ENCODE measurements at places on chromosomes 3 and 15. TPM values are rescaled to one million over a fixed set of nuclear protein-coding genes. Genes with fewer than 3 reads are reported as not detected.

DNA sequence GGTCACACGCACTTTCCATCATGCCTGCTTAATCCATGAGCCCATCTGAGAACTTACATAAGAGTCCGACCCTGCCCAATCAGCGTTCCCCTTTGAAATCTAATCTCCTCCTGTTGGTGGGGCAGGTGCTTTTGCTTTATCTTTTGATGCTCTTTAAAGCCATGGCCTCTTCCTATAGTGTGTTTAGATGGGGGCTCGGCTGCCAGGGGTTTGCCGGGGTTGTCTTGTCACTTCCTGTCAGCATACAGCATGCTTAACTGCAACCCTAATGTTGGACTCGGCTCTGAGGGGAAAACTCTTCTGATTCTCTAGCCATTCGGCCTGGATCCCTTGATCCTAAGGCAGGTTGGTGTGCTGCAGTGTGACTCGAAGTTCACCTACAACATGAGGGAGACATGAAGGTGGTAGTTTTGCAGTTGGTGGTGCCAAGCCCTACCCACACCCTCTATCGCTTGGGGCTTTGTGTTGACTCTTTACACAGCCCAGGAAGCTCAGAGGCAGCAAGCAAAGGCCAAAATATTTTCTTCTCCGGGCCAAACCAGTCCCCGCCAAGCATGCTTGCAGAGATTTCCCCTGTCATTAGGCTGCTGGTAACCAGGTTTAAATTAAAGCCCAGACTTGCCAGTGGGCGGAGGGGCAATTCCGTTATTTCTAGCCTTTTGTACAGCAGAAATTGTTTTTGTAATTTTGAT, 218.7 kb downstream of the FEZF2 start:
- DNase-seq = no peak

Gene SI
- not detected for polyA plus RNA-seq

Gene GOLGA8R
- polyA plus RNA-seq = 0.76 TPM

DNA sequence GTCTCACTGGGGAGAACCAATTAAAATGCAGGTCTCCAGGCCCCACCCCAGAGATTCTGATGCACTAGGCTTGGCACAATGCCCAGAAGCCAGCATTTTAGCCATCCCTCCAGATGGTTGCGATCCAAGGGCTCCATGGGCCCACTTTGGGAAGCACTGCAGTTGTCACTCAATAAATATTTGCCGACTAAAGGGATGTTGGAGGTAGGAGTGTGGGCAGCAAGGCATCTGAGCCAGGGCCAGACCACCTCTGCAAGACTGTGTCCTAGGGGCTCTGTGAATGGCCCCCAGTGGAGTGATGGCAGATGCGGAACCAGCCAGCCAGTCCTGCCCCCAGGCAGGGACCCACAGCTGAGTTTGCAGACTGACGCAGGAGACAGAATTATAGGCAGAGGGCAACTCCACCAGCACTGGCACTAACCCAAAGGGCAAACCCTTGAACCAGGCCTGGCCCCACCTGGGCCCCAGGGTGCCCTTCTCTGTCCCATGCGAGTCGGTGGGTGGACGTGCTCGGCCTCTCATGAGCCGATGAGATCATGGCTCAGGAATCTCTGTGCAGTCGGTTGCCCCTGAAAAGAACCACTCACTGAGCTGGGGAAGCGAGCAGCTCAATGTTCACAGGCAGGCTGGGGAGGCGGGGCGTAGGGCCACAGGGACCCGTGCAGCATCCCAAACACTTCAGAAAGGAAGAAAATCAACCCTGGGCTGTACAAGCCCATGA, 49.7 kb downstream of the SEMA5B start:
- DNase-seq = peak; percentile 87

Gene IL12A
- 0.93 TPM for polyA plus RNA-seq

Gene MUC20
- polyA plus RNA-seq = 23.9 TPM

Gene CTXN2
- polyA plus RNA-seq = not detected

Gene GABRG3
- not detected for polyA plus RNA-seq

DNA sequence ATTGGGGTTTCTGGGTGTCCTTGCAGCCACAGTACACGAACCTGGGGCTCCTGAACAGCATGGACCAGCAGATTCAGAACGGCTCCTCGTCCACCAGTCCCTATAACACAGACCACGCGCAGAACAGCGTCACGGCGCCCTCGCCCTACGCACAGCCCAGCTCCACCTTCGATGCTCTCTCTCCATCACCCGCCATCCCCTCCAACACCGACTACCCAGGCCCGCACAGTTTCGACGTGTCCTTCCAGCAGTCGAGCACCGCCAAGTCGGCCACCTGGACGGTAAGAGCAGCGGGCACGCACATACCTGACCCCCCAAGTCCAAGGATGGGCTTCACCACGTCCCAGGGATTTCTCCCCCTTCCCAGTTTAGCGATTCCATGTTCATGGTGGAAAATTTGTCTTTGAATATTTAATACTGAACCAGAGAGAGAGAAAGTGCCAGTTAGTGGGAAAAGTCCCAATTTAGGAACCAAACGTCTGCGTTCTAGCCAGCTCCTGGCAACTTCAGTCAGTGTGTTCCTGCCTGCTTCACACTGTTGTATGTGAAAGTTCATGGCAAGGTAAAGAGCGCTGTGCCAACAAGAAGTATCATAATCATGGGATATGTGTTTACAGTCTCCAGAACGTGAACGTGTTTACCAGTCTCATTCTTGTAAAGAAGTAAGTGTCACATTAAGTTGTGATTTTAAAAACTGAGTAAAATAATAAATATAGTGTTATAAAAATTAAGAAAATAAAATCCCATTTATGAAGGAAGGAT, 177.2 kb downstream of the TP63 start:
- DNase-seq = no peak

Gene RAB11A
- polyA plus RNA-seq = 258 TPM

Gene DALRD3
- polyA plus RNA-seq = 28.8 TPM

Gene SLC9A9
- polyA plus RNA-seq = 4.7 TPM

Gene AGBL1
- 0.57 TPM for polyA plus RNA-seq

- DNase-seq = no peak
Measured at GRCh38 chr3:29705906-29706844, 425.3 kb downstream of the RBMS3 start.

GRCh38 chr15:68816795-68817303, 3.8 kb downstream of the ANP32A start:
- DNase-seq = peak; percentile 66

Gene ASB14
- polyA plus RNA-seq = 0.12 TPM

DNA sequence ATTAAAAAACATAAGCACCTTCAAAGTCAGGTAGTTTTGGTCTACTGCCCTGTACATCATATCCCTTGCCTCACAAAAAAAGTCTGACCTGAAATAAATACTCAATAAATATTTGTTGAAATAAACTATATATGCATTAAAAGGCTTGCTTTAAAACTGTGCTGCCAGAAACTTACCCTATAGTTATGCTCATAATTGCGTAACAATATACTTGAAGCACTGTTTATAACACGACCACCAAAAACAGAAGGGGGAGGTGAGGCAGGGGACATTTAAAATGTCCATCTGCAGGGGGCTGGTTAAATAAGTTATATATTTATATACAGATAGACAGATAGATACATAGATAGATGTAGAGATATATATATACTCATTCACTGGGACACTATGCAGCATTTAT, 549.5 kb downstream of the MAGI1 start:
- DNase-seq = no peak

DNA sequence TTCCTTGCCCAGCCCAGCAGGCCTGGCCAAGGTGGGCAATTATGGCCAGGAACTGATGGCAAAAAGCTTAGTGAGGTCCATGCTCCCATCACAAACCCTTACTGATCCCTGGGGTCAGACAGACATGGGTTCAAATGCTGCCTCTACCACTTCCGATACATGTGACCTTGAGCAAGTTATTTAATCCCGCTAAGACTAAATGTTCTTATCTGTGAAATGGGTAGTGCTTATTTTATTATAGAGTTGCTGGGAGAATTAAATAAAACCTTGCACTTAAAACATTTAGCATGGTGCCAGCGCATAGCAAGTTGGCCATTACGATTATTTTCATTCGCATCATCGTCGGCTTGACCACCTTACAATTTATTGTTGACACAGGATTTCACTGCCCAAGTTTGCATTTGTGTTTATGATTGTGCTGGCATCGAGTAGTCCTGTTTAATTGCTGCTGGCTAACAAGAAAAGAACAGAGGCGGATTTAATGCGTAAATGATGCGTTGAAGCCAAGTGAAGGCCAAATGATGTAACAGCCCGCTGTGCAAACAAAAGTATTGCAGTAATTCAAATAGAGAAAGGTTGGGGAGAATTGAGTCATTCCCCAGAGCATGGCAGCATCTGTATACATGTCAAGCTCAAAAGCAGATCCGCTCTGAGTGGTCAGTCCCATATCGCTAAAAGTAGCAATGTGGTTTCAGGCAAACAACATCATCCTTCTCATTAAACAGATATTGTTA, 7.3 kb upstream of the FURIN start:
- DNase-seq = no peak

Gene HYAL2
- 193 TPM for polyA plus RNA-seq

Gene TMEM158
- 1.1 TPM for polyA plus RNA-seq

- no peak for DNase-seq
Measured at GRCh38 chr3:143720381-143720780, 127.9 kb downstream of the SLC9A9 start.

DNA sequence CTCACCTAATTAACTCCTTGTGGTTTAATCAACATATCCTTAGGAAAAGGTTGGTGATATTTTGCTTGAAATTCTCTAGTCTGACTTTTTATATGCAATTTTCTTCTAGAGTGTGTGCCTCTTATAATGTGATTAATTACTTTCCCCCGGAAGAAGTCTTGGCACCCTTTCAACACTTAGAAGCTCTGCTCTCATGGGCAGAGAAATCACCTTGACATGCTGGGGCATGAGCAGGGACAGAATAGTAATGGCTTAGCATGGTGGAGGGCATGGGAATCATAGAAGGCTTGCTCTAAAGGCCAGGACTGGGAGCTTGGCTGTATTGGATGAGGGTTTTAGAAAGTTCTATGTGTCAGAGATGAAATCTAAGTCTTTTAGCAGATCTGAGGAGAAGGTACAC, 293.5 kb downstream of the AGBL1 start:
- DNase-seq = no peak

DNA sequence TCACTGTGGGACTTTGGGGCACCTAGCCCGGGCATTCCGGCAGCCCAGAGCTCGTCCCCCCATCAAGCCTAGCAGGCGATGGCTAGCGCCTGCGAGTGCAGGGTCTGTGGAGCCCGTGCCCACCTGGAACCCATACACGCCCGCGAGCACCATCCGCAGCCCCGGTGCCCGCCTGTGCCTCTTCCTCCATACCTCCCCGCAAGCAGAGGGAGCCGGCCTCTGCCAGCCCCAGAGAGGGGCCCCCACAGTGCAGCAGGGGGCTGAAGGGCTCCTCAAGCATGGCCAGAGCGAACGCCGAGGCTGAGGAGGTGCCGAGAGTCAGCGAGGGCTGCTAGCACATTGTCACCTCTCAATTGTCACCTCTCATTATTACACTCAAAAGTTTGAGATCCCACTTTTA, 167.8 kb upstream of the EPHA6 start:
- no peak for DNase-seq

Gene RUBCN
- polyA plus RNA-seq = 13.0 TPM

- no peak for DNase-seq
Measured at GRCh38 chr15:69693059-69693458, 240.4 kb downstream of the RPLP1 start.

GRCh38 chr15:66993090-66993489, 72.3 kb upstream of the SMAD3 start:
- DNase-seq = no peak

- DNase-seq = peak; percentile 51
Measured at GRCh38 chr3:155015776-155016436, 64.2 kb upstream of the MME start.

Gene CKMT1B
- polyA plus RNA-seq = 2.6 TPM

DNA sequence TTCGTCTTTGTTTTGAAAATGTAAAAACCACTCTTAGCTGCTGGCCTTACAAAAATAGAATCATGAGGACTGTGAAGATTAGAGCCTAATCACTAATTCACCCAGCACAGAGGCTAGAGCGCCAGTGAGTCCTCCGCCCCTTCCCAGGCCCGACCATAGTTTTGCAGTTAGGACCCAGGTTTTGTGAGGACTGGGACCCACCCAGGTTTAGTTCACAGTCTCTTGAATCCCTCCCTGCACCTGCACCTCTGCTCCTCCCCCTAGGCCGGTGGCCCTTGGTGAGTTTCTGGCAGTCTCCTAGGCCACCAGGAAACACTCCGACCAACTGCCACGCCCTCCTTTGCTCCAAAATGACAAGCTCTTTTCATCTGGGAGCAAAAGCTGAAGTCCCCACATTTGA, 136.0 kb upstream of the CCDC54 start:
- peak; percentile 59 for DNase-seq

- peak; percentile 50 for DNase-seq
Measured at GRCh38 chr3:55701997-55702396, 214.9 kb upstream of the WNT5A start.

- DNase-seq = no peak
Measured at GRCh38 chr3:29168081-29168480, 112.8 kb upstream of the RBMS3 start.

DNA sequence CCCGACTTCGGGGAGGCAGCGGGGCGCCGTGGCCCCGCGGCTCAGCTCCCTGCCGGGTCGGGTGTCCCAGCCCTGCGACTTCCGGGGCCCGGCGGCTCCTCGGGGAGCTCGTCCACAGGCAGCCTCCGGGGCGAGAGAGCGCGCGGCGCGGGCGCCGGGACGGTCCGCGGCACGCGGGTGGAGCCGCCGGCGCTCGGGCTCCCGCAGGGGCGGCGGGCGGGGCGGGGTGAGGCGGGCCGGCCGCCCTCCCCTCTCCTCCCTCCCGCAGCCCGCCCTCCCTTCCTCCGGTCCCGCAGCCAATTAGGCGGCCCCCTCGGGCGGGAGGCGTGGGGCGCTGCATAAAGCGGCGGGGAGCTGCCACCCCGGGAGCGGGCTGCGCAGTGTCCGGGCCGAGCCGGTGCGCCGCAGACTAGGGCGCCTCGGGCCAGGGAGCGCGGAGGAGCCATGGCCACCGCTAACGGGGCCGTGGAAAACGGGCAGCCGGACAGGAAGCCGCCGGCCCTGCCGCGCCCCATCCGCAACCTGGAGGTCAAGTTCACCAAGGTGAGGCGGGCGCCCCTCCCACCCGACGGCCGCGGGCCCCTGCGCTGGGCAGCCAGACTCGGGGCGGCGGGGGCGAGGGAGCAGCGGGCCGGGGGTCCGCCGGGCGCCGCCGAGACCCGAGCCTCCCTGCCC, at the start of gene ALDH1A3:
ALDH1A3 (plus strand) TSS at position 368 of the 675 bp plus-strand sequence; CDS start at position 445, 77 bp downstream.
- no peak for DNase-seq

- peak; percentile 92 for DNase-seq
Measured at GRCh38 chr3:9916734-9917680, at the start of gene IL17RC. TSS of gene IL17RC (plus strand) at chr3:9917098. CDS start at chr3:9917316, 218 bp downstream.

Gene KBTBD13
- polyA plus RNA-seq = 0.14 TPM

GRCh38 chr3:60916546-60916945, 334.7 kb downstream of the FHIT start:
- no peak for DNase-seq

Gene CRYGS
- 5.8 TPM for polyA plus RNA-seq

Gene NSUN3
- polyA plus RNA-seq = 6.9 TPM

- DNase-seq = no peak
Measured at GRCh38 chr3:64650715-64651114, 37.1 kb downstream of the ADAMTS9 start.

Gene PLSCR5
- polyA plus RNA-seq = not detected

Gene CCDC66
- polyA plus RNA-seq = 5.1 TPM
